ENCODE measurements at places on chromosomes 13 and 19. TPM values are rescaled to one million over a fixed set of nuclear protein-coding genes. Genes with fewer than 3 reads are reported as not detected.

POSTN gene
- 3,638 TPM for polyA plus RNA-seq

SULT2B1 gene
- polyA plus RNA-seq, result not detected

RFPL4AL1 gene
- polyA plus RNA-seq, result 0.22 TPM

CBLC gene
- polyA plus RNA-seq, result not detected

CGB2 gene
- not detected for polyA plus RNA-seq

ZNF497 gene
- 1.8 TPM for polyA plus RNA-seq

ZNF577 gene
- 19.2 TPM for polyA plus RNA-seq

PPAN gene
- polyA plus RNA-seq, result 27.7 TPM

WASF3 gene
- polyA plus RNA-seq, result 12.5 TPM

PTGIR gene
- 4.1 TPM for polyA plus RNA-seq

CYSLTR2 gene
- polyA plus RNA-seq, result 0.69 TPM

ZNF235 gene
- polyA plus RNA-seq, result 4.3 TPM

FARP1 gene
- 74.3 TPM for polyA plus RNA-seq

XPO4 gene
- 28.7 TPM for polyA plus RNA-seq

CAMSAP3 gene
- polyA plus RNA-seq, result 0.60 TPM

CXCL17 gene
- not detected for polyA plus RNA-seq

USHBP1 gene
- 5.8 TPM for polyA plus RNA-seq
